ENCODE measurements at places on chromosomes 5 and 9.

DNA sequence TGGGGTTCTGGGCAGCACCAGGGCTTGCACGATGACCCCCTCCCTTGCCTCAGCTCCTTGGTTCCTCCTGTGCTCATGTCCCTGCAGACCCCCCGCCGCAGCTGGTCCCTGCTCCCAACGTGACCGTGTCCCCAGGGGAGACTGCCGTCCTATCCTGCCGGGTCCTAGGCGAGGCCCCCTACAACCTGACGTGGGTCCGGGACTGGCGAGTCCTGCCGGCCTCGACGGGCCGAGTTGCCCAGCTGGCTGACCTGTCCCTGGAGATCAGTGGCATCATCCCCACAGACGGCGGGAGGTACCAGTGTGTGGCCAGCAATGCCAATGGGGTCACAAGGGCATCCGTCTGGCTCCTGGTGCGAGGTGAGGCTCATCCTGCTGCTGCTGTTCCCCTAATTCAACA, 39.1 kb downstream of the HMCN2 start:
- DNase-seq: no peak

DNA sequence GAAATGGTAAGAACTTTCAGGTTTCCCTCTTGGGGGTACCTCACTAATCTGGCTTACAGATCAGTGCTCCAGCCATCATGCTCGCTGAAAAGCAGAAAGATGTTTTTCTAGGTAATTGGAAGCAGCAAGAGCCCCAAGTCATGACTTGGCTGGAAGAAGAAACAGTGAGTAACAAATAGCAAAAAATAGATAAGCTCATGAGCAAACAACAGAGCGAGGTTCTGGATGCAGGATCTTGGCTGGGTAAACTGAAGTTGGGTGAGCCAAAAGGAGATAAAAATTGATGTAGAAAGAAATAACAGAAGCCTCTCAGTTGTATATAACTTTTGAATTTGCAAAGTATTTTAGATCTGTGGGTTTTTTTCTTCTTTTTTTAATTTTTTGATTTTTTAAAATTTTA, 110.1 kb downstream of the INSYN2B start:
- no peak for DNase-seq

- no peak for DNase-seq
Measured at GRCh38 chr5:58069846-58070245, 390.0 kb downstream of the PLK2 start.

GRCh38 chr5:102920762-102921161, 165.7 kb downstream of the PAM start:
- DNase-seq: no peak

DNA sequence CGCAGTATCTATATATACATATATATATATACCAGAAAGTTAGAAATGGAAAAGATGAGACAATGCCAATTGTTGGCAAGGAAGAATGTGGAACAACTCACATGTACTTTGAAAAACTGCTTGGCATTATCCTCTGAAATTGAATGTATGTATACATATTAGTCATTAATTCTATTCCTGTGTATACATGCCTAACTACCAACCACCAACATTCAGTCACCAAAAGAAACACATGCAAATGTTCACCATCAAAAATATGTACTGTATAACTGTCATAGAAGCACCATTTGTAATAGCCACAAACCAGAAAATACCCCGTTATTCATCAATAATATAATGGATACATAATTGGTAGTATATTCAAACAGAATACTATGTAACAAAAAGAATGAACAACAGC, 330.2 kb upstream of the GRAMD2B start:
- no peak for DNase-seq

- DNase-seq: no peak
Measured at GRCh38 chr9:37683531-37684371, 33.0 kb downstream of the FRMPD1 start.

DNA sequence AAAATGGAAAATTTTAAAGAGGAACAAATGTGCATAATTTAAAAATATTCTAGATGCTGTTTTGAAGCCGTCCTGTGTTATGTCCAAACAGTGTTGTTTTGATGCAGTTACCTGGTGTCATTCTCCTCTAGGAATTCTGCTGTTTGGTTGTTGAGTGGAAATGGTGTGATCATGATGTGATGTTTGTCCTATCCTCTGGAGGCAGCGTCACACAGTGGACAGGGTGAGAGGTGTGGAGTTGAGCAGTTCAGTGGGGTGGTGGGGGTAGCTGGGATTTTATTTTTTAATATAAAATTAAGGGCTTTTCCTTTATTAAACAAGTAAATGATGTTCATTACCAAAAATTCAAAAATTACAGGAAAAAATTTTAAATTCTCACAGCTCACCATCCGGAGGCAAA, 31.2 kb downstream of the PRDM6 start:
- no peak for DNase-seq

DNA sequence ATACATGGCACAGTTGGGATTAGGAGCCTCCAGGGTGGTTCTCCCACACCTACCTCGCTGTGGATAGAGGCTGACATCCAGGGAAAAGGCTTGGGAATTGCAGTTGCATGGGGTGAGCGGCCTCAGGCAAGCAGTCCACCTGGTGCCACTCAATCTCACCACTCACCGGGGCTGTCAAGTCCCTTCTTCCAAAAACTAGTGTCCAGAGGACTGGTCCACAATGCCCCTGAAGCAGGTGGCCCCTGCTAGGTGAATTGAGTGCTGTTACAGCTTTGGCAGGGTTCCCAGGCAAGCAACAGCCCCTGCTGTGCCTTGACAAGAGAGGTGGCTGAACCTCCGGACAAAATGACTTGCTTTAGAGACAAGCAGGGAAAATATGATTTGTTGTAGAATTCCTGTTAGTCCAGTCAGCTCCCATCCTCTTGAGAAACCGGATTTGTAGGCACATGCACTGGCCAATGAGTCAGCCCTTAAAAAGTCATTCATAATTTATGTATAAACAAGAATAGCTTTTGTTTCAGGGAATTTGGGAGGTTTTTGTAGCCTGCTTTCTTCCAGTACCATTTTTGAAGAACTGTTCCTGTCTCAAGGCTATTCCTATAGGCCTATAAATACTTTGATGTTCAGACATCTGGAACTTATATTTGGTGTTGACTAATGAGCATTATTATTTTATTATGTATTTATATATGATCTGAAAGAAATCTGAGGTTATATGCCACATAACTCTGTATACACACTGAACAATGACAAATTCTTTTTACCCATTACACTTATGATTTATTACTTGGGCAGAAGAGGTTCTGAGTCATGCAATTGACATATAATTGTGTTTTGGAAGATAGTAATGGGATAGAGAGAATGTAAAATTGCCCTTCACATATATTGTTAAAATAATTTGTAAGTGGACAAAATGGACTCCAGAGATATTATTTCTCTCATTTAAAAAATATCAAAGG, 411.1 kb downstream of the ACTL7B start:
- DNase-seq: no peak

GRCh38 chr9:83449166-83449565, 89.0 kb downstream of the FRMD3 start:
- DNase-seq: no peak

- no peak for DNase-seq
Measured at GRCh38 chr5:143064218-143064641, 294.1 kb downstream of the ARHGAP26 start.
